ENCODE measurements at places on chromosomes 3 and 15.

GRCh38 chr3:134652409-134652831 lies 1.6 kb upstream of the KY start:
- no peak for DNase-seq

- peak; percentile 12 for DNase-seq
These were observed 130.7 kb downstream of the LPP start for GRCh38 chr3:188284455-188285212.

GRCh38 chr3:164351131-164351530 lies 727.2 kb downstream of the SI start:
- DNase-seq = no peak

- DNase-seq = no peak
These were observed 511.4 kb upstream of the MCTP2 start for GRCh38 chr15:93719921-93720351.

- DNase-seq = no peak
These were observed 22.7 kb downstream of the ARHGEF26 start for GRCh38 chr3:154143873-154144272.

DNA sequence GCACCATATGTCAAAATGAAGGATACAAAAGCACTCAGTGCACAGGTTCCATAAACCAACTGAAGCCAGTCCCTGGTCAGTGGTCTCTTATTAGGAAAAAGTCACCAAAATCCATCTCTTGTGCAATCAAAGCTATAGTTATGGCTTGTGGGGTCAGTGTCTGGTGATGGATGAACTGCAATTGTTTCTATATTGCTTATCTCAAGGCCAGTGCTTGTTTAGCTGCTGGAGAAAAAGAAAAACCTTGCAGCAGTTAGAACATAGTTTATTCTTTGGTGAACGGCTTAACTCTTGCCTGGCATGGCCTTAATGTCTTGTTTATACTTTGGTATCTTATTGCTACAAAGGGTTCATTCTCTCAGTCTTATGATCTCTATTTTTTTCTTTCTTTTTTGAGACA lies 2.9 kb upstream of the UQCRC1 start:
- DNase-seq = no peak

DNA sequence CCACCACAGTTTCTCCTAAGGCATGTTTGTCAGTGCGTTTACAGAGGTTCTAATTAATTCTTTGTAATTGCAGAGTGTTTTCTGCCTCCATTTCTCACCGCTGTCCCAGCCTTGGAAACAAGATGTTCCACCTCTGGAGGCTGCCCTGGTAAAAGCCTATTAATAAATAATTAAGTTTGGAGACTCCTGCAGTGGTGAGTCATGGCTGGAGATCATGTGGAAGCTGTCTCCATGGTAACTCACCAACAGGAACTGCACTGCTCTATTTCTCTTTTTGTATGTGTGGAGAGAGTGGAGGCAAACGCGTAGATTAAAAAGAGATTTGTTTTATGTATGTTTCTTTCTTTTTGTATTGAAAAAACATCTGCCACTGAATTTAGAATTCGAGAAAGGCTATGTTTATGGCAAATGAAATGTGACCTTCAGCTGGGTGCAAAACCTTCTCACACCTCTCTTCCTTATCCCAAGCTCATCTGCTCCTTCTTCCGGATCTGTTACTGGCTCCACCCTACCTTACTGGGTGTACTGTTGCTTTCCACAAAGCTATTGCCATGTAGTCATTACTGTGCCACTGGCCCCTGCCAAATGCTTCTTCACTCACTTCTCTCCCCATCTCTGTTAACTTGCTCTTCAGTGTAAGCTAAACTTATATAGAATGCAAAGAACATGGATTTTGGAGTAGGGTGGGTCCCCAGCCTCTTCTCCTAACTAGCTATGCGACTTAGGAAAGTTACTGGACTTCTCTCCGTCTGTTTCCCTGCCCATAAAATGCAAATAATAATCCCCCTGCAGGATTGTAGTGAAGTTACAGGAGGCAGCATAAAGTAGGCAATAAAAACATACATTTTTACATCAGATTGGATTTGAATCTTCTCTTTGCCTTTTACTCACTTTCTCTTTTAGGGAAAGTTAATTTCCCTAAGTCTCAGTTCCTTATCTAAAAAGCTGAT lies 778.5 kb downstream of the NTRK3 start:
- no peak for DNase-seq

DNA sequence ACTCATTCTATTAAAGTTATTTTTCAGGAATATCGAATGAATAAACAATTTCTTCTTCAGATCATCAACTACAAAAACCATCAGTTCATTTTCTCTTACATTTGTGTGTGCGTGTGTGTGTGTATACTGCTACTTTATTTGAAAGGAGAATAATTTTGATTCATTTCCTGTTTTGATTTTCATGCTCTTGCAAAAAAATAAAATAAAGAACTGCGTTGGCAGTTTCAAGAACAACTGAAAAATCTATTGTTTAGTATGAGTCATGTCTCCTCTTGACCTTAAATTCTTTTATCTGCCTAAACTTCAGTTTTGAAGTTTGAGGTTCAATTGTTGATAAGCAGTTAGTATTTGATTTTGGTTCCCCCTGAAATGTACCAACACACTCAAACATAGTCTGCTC lies 540.8 kb downstream of the FGF12 start:
- no peak for DNase-seq

- DNase-seq = no peak
These were observed 15.9 kb downstream of the RHCG start for GRCh38 chr15:89480505-89480904.

GRCh38 chr3:125622381-125622791 lies 27.1 kb upstream of the OSBPL11 start:
- DNase-seq = no peak

DNA sequence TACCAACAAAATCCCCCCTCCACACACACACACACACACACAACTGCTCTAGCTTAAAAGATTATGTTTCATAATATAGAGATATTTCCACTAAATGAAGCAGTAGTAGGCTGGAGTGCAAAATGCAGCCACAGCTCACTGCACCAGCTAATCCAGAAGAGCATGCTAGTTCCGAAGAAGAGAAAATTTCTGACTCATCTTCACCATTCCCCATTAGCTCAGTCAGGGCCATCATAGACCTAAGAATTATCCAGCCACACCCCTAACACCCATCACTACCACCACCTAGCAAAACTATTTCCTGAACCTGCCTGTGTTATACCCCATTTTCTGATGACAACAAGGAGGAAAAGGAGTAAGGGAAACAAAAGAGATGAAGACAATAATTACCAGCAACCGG lies 67.1 kb upstream of the UBE2E2 start:
- no peak for DNase-seq

- DNase-seq = peak; percentile 6
These were observed 191.1 kb downstream of the KLF13 start for GRCh38 chr15:31517711-31518110.

- no peak for DNase-seq
These were observed 59.0 kb upstream of the SPTSSB start for GRCh38 chr3:161430307-161430706.

GRCh38 chr15:36517758-36518157 lies 61.7 kb upstream of the CDIN1 start:
- no peak for DNase-seq

DNA sequence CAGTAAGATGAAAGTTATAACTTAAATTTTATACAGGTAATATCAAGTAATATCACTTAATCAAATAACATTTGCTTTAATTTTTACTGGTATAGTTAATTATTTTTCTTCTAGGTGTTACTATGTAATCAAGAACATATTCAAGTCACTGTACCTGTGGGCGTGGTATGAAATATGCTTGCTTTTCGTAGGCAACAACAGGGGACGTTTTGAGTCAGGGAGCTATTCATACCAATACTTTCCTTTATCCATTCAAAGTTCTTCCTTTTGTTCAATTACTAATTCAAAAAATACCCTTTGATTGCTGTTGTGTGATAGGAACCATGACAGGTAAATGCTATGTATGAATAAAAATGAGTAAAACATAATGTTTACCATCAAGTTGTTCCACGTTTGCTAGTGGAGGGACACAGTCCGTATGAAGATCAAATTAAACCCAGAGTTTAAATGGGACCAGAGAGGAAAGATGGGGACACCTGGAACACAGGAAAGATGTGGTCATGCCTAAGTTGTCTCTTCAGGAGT lies 654.0 kb upstream of the KCNMB2 start:
- no peak for DNase-seq

- no peak for DNase-seq
These were observed 18.7 kb downstream of the MGLL start for GRCh38 chr3:127803619-127804018.

GRCh38 chr15:62802612-62803011 lies 239.9 kb upstream of the TPM1 start:
- DNase-seq = no peak

GRCh38 chr3:115689928-115690327 lies 66.6 kb downstream of the GAP43 start:
- DNase-seq = no peak

DNA sequence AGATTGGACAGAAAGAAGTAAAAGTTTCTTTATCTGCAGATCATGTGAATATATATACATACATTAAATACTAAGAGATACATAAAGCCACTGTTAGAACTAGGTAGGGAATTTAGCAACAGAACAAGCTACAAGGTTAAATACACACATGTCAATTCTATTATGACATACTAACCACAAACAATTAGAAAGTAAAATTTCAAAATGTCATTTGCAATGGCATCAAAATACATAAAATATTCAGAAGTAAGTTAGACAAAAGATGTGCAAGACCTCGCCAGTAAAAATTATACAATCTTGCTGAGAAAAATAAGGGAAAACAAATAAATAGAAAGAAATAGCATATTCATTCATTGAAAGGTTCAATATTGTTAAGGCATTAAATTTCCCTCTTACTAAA lies 200.0 kb upstream of the HES1 start:
- DNase-seq = no peak

DNA sequence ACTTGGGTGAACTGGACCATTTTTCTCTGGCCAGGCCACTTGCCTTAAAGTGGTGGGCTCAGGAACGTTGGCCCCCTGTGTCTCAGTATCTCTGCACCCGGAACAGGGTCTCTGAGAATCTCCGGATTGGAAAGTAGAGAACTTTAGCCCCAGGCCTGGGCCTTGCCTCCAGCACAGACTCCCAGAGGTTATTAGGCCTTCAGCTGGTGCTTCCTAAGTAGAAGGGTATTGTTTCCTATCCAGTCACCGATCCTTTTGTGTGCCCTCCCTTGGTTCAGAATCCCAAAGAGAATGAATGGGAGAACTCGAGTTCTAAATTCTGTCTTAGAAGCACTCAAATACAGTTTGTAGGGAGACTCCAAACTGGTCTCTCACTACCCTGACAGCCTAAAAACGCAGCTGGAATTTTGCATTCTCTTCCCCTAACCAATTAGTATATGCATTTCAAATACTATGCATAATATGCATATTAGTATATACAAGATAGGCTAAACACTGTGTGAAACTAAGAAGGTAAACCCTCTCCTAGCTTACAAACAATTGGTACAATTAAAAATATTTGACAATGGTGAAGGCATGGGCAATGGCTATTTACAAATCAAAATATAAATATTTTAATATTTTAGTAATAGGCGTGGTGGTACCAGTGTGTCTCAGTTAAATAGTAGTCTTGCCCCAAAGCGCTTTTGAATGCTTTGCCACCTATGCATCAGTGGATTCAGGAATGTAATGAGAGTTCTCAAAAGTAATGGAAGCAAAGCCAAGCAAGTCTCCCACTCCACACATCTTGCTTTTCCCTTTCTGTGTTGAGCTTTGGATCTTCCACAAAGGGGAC lies 48.5 kb upstream of the SLC4A7 start:
- DNase-seq = no peak

- no peak for DNase-seq
These were observed 5.4 kb upstream of the RAB6B start for GRCh38 chr3:133901083-133901482.

DNA sequence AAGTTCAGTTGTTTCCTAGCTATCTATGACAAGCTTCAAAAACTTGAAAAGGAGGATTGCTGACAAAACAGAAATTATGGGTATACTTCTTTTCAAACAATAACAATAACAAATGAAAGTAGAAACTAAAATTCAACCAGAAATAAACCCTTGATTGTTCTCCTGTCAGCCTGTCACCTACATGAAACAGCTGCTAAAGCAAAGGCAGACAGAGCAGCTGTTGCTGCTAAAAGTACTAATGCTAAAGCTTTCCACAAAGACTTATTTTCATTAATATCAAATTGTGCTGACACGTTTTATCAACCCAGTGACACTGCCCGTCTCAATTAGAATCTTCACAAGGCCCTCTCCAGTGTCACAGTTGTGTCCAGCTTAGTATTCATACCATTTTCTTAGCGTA lies 533.2 kb upstream of the GBE1 start:
- no peak for DNase-seq

- DNase-seq = no peak
These were observed 277.1 kb upstream of the GBE1 start for GRCh38 chr3:82038556-82038955.

DNA sequence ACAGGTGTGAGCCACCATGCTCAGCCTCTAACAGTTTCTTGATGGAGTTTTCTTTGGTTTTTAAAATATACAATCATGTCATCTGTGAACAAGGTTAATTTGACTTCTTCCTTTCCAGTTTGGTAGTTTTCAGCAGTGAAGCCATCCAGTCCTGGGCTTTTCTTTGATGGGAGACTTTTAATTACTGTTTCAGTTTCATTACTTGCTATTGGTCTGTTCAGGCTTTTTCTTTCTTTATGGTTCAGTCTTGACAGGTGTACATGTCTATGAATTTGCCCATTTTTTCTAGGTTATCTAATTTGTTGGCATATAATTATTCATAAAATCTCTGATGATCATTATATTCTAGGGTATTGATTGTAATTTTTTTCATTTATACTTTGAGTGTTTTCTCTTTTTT lies 36.8 kb downstream of the PFN2 start:
- DNase-seq = no peak

GRCh38 chr15:57235186-57235585 lies 141.1 kb upstream of the CGNL1 start:
- no peak for DNase-seq

GRCh38 chr3:176554791-176555654 lies 642.3 kb downstream of the TBL1XR1 start:
- DNase-seq = no peak

GRCh38 chr3:175805825-175806224 lies 946.7 kb downstream of the NAALADL2 start:
- DNase-seq = no peak

DNA sequence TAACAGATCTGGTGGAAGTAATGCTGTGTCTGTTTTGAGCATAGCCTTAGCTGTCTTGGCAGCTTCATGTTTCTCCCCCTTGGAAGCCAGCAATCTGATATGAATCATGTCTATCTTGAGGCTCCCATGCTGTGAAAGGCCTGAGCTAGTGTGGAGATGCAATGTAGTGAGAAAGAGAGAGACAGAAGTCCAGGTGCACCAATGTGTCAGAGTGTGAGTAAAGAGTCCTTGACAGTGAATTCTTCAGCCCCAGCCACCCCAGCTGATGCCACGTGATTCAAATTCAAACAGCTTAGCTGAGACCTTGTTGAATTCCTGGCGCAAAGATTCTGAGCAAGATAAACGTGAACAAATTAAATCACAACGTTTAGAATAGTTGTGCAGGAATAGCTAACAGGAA lies 704.2 kb downstream of the EDEM1 start:
- no peak for DNase-seq

GRCh38 chr15:81315452-81316175 lies 8.3 kb downstream of the STARD5 start:
- DNase-seq = no peak

Measured in activated T-helper 2 cell treated with anti-CD3 and anti-CD28 coated beads, Interferon-gamma antibody, Interleukin-2, Interleukin-4, amounts not matched to agents 10 μg/mL and 5 μg/mL and 100 μg/mL, durations not matched to agents 14 hours and 24 hours and 36 hours (primary cell).